D341Med (cell line): ENCODE measurements at places on chromosomes 7 and 10.

GRCh38 chr10:105838392-105838791 is 1197.3 kb downstream of the SORCS3 start:
- no peak for DNase-seq

- DNase-seq: no peak
Measured at GRCh38 chr7:129657363-129657762, 45.8 kb downstream of the NRF1 start.

GRCh38 chr10:52451817-52452216 is 137.7 kb downstream of the DKK1 start:
- no peak for DNase-seq

- DNase-seq: no peak
Measured at GRCh38 chr10:14611968-14612693, 162.6 kb downstream of the FAM107B start.

GRCh38 chr7:34762764-34763163 is 104.7 kb downstream of the NPSR1 start:
- no peak for DNase-seq

DNA sequence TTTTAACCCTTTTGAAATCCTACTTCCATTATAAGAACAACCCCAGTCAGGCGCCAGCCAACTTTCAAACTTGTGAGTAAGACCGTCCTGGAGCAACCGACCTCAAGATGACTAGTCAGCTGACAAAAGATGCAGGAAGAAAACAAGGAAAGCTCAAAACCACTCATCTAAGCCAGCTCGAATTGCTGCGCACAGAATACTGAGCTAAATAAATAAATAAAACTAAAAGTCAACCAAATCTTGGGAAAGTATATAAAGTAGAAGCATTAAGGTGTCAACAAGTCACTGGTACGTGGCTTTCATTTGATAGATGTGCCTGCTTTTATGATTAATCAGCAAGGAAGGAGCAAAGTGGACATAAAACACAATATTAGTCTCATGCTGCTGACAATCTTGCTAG is 1269.8 kb downstream of the XPNPEP1 start:
- no peak for DNase-seq

GRCh38 chr10:70596860-70597809 is 5.4 kb downstream of the PRF1 start:
- no peak for DNase-seq

GRCh38 chr7:134370135-134370534 is 53.4 kb upstream of the SLC35B4 start:
- DNase-seq: no peak

DNA sequence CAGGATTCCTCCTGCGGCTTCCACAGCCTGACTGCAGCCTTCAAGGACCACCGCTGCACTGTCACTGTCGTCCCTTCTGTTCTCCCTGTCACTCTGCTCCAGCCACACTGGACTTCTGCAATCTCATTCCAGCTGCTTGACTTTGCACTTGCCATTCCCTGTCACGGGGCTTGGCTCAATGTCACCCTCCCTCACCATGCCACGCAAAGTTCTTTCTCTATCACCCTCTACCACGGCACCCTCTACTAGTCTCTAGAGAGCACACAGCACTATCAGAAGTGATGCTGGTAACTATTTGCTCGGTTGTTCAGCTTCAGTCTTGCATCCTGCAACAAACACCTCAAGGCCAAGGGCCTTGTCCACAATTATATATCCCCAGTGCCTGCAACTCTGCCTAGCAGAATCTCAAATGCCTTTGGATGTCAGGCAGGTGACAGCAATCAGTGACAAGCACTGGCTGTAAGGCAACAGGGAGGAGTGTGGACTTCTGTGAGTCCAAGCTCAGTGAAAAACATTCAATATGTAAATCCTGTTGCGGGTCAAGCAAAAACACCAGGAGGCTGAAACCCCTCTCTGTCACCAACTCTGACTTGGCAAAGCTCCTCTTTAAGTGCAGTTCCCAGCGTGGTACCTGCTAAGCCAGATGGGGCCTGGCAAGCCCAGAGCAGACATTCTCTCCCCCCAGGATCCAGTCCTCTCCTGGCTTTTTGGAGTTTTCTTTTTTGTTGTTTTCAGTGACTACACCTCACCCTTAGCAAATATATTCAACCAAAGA is 259.9 kb downstream of the FGFR2 start:
- DNase-seq: no peak

GRCh38 chr7:148265896-148266295 is 324.7 kb upstream of the C7orf33 start:
- DNase-seq: no peak

DNA sequence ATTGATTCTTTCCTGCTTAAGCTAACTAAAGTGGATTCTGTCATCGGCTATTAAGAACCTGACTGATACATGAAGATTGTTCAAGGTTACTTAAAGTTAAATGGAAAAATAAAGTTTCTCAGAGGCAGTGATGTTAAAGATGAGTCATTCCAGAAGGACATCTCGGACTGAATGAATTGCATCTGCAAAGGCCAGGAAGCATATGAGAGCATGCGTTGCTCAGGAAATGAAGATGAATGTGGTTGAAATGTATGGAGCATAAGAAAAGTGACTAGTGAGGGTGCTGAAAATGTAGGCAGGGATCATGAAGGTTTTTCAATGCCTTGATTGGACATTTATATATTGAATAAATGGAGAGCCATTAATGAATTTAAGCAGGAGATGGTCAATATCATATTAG is 133.9 kb upstream of the GHITM start:
- DNase-seq: no peak

- no peak for DNase-seq
Measured at GRCh38 chr10:65291286-65291685, 1634.5 kb upstream of the LRRTM3 start.
